ENCODE measurements at places on chromosomes 1 and 21.
A peak's percentile ranks its signal among the peaks of the same experiment; 100 is the strongest.

DNA sequence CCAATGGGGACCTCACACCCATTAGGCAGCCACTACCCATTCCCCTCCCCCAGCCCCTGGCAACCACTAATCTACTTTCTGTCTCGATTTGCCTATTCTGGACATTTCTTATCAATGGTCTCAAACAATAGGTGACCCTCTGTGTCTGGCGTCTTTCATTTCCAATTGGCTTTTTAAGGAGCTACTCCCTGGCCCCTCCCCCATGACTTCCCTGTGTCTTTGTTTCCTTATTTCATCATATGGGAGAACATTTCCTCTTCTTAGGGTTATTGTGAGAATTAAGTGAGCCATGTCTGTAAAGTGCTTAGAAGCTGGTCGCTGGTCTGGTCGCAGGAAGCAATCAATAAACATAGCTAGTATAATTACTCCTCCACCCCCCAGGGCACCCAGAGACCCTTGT lies 80.9 kb downstream of the SPSB1 start:
- no peak for DNase-seq

GRCh38 chr1:94621802-94622201 lies 80.2 kb upstream of the F3 start:
- no peak for DNase-seq

DNA sequence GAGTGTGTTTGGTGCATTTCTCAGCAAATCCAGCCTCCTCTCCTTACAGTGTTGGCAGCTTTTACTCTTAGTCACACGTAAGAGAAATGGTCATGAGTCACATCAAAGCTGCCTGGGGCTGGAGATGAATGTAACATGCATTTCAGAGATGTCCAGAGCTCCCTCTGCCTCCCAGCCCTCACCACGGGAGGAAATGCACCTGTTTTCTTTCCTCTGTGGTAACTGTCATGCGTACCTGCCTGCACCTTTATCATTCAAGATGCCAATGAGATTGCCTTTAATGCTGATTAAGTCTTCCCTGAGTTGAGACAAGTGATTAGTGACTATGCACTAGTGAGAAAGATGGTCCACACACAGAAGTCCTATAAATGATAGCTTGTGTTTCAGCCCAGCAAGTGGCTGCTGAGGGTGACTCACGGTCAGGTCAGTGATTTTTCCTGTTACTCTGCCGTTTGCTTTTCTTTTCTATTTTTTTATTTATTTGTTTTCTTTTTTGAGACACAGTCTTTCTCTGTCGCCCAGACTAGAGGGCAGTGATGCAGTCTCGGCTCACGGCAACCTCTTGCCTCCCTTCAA lies 277.3 kb upstream of the FMN2 start:
- DNase-seq = peak; percentile 30

- no peak for DNase-seq
Measured at GRCh38 chr1:167805041-167805556, 83.3 kb downstream of the MPZL1 start.

DNA sequence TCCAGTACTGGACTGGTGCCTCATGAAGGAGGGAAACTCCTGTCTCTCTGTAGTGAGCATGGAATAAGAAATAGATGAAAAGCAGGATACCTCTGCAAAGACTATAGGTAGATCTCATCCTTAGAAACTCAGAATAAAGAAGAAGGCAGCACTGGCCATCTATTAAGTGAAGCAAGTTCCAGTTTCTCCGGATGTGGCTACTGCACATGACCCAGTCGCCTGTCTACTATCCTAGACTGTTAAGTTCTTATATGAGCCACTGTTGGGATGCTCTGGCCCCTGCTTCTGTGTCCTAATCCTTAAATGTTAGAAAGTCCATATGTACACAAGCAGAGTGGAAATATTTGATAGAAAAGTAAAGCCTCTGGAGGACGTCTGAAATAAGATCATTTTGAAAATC lies 2.2 kb downstream of the FASLG start:
- no peak for DNase-seq

GRCh38 chr1:218754477-218754876 lies 409.3 kb downstream of the TGFB2 start:
- no peak for DNase-seq

DNA sequence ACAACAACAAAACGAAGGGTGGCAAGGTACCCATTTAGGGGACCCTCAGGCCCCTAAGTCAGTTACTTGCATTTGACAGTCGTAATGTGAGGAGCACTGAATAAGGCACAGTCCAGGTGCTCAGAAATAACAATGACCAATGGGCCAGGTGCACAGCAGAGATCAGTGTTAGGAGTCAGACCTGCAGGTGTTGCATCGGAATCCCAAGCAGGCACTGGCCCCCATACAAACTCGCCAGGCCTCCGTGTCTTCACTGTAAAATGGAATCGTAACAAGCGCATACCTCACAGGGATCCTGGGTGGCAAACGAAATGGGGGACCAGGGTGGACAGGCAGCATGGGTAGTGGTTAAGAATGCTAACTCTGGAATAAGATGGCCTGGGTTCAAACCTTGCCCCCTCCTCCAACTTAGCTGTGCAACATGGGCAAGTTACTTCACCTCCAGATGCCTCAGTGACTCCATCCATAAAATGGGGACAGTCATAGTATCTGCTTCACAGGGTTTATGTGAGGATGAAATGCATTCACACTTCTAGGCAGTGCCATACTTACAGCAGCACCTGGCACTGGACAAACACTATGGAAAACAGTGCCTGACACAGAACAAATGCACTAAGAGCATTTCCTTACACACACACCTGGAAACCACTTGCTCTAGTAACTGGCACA lies 20.2 kb downstream of the RCAN1 start:
- no peak for DNase-seq

DNA sequence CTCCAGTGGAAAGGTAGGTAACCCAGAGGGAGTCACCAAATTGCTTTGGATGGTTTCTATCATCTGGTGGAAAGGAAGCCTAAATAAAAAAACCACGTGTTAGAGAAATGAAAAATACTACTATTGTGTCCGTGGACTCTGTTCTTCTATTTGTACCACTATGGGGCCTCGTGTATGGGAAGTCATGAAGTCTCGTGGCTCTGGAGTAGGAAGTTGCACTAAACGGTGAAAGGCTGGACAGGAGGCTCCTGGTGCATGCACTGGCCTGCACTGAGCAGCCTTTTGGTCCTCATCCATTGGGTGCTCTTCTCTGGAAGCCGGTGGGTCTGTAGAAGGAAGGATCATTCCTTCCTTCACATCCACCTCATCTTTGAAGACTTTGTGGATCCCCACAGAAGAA lies 17.0 kb downstream of the F3 start:
- DNase-seq = no peak

- DNase-seq = no peak
Measured at GRCh38 chr1:231072502-231073094, 32.5 kb upstream of the FAM89A start.

DNA sequence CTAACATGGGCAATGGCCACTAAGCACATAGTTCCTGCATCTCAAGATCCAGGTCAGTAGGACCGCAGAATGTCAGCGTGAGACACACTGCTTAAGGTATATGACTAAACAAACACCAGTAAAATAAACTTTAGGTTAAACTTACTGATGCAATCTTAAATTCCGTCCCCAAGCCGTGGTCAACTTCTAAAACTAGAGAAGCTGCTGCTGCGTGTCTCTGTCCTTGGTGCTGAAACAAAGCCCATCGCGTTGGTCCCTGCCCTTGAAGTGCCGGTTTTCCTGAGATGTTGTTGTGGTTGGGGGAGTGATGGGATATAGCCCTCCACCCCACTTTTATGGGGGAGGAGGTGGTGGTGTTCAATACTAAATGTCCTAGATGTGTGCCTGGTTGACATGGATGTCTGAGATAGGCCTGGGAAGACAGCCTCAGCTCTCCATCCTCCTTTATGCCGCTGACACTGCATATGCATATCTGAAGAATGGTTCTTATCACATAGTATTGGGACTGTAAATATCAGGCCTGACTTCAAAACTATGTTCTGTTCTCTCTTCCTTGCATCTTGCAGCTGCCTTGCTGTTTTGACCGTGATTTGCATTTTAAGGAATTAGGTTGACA lies 72.0 kb upstream of the KCNA3 start:
- peak; percentile 75 for DNase-seq

- DNase-seq = no peak
Measured at GRCh38 chr21:43687566-43688399, 28.4 kb downstream of the RRP1B start.

GRCh38 chr1:182056601-182057366 lies 4.7 kb downstream of the ZNF648 start:
- peak; percentile 36 for DNase-seq

- peak; percentile 47 for DNase-seq
Measured at GRCh38 chr21:42255825-42256224, 36.9 kb downstream of the ABCG1 start.

- DNase-seq = peak; percentile 56
Measured at GRCh38 chr21:33019885-33020557, 5.7 kb upstream of the OLIG2 start.

- DNase-seq = peak; percentile 49
Measured at GRCh38 chr1:96519851-96520578, 201.6 kb upstream of the PTBP2 start.
